RPMI8226 (cell line): ENCODE measurements at places on chromosomes 6 and 20.

GRCh38 chr6:45657226-45657625 lies 279.5 kb upstream of the SUPT3H start:
- DNase-seq: no peak

DNA sequence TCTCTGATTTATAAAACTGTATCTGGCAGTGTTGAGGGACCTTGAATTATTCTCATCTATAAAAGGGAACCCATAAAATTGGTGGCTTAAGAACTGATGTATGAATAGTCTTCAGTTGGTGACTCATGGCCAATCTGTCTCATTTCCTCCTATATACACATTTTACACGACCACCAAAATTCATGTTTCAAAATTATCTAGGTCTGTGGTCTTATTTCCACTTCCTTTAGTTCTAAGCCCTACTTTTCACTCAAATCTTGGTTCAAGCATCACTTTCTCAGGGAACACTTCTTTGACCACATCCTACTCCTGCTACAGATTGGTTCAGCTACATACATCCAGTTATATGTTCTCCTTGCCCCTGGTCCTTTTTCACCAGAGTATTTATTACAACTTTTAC lies 18.6 kb upstream of the ENPP1 start:
- DNase-seq: no peak

DNA sequence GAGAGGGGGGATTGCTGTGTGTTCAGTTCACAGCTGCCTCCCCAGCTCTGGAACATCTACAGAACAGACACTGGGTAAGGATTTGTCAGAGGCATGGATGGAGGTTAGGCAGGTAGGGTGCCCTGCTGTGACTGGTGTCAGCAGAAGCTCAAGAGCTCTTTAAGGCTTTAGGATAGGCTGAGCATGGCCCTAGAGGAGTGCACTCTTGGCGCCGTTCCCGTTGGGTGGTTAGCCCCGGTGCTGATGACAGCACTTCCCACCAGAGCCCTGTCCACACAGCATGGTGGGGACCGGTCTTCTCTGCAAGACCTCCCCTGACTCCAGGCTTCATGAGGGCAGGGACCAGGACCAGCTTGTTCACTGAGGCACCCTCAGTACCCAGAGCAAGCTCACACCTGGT lies 262.0 kb downstream of the BMP7 start:
- peak; percentile 97 for DNase-seq

DNA sequence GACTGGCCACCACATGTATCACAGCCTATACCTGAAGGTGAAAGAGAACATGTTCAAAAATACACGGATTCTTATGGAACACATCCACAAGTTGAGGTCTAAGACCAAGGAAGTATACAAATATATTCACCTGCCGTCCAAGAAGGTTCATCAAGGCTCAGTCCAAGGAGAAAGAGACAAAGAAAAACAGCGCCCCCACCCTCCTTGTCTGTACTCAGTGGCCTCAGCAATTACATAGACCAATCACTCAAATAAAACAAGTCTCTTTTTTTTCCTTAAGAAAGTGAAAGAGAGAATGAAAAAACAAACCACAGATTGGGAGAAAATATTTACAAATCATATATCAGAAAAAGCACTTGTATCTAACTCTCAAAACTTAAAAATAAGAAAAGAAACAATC lies 19.5 kb downstream of the CPXM1 start:
- peak; percentile 51 for DNase-seq

DNA sequence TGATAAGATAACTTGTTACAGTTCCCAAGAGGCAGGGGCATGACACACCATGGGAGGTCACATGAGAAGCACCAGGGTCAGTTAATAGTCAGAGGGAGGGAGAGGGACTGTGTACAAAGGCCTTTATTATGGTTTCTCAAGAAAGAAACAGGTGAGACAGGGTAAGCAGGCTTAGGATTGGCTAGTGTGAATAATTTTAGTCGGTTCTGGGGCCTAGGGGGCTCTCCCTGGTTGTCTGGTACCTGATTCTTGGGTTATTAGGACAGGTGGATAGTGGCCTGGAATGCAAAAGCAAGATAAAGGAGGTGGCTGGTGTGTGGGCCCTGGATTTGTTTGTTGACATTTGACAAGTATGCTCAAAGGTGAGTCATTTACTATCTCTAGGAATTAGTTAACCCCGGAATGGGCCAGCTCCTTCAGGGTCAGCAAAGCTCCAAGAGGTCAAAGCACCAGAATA lies 49.4 kb upstream of the MCUR1 start:
- DNase-seq: no peak

DNA sequence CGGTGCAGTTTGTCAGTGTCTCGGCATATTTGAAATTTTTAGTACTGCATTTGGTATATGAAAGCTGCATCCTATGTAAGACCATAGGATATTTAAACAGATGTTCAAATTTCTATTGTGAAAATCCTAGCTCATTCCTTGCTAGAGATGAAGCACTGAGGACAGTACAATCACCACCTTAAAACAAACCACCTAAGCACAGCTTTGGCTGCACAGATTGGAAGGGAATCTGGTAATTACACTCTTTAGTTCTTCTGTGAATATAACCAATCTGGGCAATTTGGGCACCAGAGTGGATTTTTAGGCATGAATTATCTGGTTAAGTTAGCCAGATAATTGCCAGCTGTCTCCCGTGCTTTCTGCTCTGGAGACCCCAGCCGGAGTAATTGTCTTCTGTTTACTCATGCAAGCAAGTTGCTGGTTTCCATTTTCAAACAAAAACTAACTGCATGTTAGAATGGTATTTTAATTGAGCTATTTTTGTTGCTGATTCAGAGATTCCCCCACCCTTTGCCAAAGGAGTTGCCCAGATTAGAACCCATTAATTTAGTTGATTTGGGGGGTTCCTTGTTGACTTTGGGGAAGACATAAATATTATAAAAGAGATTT lies 36.9 kb downstream of the E2F3 start:
- DNase-seq: no peak

- peak; percentile 31 for DNase-seq
Measured at GRCh38 chr6:53679446-53679933, 13.9 kb upstream of the KLHL31 start.

- no peak for DNase-seq
Measured at GRCh38 chr20:37502654-37503053, 18.4 kb upstream of the NNAT start.

- no peak for DNase-seq
Measured at GRCh38 chr6:41731561-41732086, 3.8 kb downstream of the TFEB start.

- peak; percentile 31 for DNase-seq
Measured at GRCh38 chr6:14478381-14479225, 361.0 kb downstream of the CD83 start.

DNA sequence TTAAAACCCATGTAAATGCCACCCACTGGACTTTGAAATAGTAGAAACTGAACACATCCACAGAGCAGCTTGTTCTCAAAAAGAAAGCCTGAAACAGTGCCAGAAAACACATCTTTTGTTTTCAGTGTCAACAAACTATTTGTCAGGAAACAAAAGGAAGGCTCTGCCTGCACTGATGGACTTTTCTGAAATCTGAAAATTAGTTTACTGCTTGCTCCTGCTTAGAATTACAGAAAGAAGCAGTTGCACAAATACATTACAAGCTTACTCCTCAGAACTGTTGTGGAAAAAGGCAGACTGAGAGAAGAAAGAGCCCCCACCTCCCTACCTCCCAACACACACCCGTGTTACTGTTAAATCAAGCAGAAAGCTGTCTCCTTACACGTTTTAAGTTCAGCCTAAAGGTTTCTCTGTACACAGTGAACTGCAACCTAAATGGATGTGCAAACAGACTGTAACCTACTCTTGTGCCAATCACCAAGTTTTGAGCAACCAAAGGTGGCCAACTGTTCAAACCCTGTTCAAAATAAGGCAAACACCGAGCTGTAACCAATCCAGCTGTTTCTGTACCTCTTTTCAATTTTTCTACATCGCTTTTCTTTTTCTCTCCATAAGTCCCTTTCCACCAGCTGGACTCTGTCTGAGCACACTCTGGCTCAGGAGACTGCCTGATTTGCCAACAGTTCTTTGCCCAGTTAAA lies 43.7 kb downstream of the FRK start:
- DNase-seq: no peak
